NCI-H510A treated with DMSO at 0.1 percent for 48 hours (cell line): ENCODE measurements at places on chromosomes 6 and 20.

DNA sequence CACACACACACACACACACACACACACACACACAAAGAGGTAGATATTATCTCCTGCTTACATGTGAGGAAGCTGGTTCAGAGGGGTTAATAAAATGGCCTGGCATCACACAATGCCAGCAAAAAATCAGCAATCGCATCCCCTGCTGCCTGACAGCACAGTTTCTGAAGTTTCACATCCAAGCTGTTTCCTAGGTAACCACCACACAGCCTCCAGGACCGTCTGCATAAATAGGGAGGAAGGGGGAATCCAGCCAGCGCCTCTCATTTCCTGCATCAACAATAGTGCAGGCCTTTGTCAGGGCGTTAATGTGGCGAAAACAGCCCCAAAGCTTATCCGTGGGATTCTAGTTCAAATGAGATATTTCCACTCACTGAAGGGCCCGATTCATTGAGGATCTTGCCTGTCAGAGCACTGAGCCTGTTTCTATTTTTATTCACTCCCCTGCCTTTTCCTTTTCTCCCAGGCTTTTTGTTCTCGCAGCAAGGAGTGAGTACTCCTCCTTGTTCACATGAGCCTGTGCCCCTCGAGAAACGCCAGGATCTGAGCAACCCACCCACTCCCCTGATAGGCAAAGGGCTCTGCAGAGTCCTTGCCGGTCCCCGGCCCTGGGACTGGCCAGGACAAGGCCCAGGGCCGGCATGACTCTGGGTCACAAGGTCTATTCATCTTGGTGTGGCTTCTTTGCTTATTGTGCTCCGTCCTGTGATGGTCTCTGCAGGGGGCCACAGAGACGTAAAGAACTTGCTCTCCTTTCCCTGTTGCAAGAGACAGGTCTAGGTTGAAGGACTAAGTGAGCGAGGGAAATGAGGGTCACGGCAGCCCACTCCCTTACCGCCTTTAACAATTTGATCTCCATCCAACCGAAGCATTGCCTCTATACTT, 32.7 kb downstream of the TUBB2B start:
- no peak for DNase-seq

DNA sequence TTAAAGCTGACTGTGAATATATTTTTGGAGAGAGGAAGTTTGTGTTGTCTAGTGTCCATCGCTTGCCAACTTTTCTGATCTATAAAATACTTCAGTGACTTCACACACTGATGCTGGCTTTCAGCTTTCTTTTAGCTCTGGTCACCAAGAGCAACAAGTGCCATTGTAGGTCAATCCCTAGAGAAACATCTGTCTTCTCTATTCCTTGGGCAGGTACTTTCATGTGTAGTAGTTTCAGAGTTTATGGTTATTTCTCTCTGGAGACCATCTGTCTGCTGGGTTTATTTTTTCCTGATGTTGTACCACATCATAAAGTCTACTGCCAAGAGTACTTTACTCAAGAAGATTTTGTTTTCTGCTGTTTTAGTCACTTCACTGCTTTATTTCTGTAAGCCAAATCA, 249.9 kb downstream of the KHDC1L start:
- DNase-seq, result no peak

DNA sequence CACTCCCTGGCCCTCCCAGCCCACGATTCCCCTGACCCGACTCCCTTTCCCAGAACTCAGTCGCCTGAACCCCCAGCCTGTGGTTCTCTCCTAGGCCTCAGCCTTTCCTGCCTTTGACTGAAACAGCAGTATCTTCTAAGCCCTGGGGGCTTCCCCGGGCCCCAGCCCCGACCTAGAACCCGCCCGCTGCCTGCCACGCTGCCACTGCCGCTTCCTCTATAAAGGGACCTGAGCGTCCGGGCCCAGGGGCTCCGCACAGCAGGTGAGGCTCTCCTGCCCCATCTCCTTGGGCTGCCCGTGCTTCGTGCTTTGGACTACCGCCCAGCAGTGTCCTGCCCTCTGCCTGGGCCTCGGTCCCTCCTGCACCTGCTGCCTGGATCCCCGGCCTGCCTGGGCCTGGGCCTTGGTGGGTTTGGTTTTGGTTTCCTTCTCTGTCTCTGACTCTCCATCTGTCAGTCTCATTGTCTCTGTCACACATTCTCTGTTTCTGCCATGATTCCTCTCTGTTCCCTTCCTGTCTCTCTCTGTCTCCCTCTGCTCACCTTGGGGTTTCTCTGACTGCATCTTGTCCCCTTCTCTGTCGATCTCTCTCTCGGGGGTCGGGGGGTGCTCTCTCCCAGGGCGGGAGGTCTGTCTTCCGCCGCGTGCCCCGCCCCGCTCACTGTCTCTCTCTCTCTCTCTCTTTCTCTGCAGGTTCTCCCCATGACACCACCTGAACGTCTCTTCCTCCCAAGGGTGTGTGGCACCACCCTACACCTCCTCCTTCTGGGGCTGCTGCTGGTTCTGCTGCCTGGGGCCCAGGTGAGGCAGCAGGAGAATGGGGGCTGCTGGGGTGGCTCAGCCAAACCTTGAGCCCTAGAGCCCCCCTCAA, at the start of gene LTA:
LTA (plus strand) TSS at position 249 of the 871 bp plus-strand sequence; CDS start at position 703, 454 bp downstream.
- no peak for DNase-seq

GRCh38 chr6:72084992-72085569, 198.7 kb downstream of the RIMS1 start:
- peak; percentile 9 for DNase-seq

- DNase-seq, result peak; percentile 43
Measured at GRCh38 chr6:2196079-2196679, 49.2 kb downstream of the GMDS start.

- DNase-seq, result no peak
Measured at GRCh38 chr6:16804546-16805242, 43.4 kb upstream of the ATXN1 start.

GRCh38 chr6:138105880-138106664, 1.1 kb downstream of the PERP start:
- peak; percentile 16 for DNase-seq

- DNase-seq, result no peak
Measured at GRCh38 chr20:10297684-10298240, 79.1 kb downstream of the SNAP25 start.
